ENCODE measurements at places on chromosomes 16 and 17. TPM values are rescaled to one million over a fixed set of nuclear protein-coding genes. Genes with fewer than 3 reads are reported as not detected.

DNA sequence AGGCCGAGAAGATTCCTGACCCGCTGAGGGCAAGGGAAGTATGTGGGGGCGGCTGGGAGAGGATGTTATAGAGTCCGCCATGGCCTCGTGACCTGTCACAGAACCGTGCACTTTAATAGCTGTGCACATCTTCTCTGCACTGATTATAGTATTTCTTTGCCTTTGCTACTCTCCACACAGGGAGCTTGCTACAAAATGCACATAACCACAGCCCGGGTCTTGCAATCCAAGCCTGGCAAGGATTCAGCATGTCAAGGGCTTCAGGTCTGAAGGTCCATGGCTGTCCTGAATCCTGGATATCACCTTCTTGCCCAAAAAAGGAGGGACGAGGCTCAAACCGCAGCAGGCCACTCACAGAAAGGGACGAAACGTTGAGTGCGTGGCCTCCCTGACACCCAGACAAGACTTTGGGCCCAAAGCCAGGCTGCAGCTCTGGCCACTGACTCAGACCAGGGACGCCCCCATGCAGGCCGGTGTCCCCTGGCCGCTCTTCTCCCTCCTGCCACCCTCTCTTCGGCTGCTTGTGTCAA is 43.7 kb downstream of the USP22 start:
- peak; percentile 42 for DNase-seq

- no peak for DNase-seq
Observed at GRCh38 chr16:106623-107324, 28.7 kb downstream of the MPG start.

GRCh38 chr17:67474081-67474661 is 97.1 kb downstream of the PITPNC1 start:
- DNase-seq: no peak

DNA sequence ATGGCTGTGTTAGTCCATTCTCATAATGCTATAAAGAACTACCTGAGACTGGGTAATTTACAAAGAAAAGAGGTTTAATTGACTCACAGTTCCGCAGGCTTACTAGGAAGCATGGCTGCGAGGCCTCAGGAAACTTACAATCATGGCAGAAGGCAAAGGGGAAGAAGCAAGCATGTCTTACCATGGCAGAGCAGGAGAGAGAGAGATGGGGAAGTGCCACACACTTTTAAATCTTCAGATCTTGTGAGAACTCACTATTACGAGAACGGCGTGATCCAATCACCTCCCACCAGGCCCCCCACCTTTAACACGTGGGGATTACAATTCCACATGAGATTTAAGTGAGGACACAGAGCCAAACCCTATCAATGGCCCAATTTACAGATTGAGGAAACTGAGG is 96.5 kb downstream of the SDK2 start:
- DNase-seq: no peak

DNA sequence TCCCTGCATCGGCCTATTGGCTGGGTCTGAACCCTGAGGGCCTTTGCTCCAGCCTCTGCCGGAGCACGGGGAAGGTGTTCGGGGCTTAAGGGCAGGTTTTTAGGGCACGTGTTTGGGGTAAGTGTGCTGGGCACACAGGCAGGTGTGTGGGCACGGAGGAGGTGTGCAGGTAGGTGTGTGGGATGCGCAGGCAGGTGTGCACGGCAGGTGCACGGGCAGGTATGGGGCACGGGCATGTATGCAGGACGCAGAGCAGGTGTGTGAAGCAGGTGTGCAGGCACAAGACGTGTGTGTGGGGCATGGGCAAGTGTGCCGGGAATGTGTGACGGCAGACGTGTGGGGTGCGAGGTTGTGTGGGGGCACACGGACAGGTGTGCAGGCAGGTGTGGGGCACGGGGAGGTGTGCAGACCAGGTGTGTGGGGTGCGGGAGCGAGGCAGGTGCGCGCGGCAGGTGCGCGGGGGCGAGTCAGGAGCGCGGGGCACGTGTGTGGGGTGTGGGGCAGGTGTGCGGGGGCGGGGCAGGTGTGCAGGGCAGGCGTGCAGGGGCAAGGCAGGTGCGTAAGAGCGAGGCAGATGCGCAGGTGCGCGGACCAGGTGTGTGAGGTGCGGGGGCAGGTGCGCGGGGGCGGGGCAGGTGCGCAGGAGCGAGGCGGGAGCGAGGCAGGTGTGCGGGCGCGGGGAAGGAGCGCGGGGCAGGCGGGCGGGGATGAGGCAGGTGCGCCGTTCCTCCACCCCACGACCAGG is 28.6 kb upstream of the METRNL start:
- DNase-seq: peak; percentile 20

GRCh38 chr17:7632492-7632894 is 2.6 kb downstream of the SHBG start:
- peak; percentile 40 for DNase-seq

DNA sequence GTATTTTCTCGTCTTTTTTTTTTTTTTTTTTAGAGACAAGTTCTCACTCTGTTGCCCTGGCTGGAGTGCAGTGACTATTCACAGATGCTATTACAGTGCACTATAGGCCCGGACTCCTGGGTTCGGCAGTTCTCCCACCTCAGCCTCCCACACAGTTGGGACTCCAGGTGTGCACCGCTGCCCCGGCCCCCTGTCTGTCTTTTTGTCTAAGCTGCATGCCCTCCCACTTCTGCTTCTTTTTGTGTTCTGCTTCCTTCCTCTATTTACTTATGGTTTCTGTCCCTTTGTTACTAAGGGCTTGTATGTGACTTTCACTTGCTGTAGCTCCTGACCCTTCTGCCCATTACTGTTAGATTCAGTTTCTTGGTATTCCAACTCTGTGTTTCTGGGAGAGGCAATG is 20.5 kb downstream of the SLC7A6 start:
- DNase-seq: no peak

- no peak for DNase-seq
Observed at GRCh38 chr16:84360170-84360569, 8.2 kb upstream of the ATP2C2 start.

GRCh38 chr16:89319886-89320781 is 102.6 kb downstream of the ZNF778 start:
- no peak for DNase-seq

- DNase-seq: peak; percentile 75
Observed at GRCh38 chr17:68600067-68600930, 868 bp downstream of the FAM20A start.

UBALD2 gene
- 8.4 TPM for total RNA-seq

CCT6B gene
- 2.4 TPM for total RNA-seq

POLR2C gene
- 157 TPM for total RNA-seq
